ENCODE measurements at places on chromosomes 7 and 10.

DNA sequence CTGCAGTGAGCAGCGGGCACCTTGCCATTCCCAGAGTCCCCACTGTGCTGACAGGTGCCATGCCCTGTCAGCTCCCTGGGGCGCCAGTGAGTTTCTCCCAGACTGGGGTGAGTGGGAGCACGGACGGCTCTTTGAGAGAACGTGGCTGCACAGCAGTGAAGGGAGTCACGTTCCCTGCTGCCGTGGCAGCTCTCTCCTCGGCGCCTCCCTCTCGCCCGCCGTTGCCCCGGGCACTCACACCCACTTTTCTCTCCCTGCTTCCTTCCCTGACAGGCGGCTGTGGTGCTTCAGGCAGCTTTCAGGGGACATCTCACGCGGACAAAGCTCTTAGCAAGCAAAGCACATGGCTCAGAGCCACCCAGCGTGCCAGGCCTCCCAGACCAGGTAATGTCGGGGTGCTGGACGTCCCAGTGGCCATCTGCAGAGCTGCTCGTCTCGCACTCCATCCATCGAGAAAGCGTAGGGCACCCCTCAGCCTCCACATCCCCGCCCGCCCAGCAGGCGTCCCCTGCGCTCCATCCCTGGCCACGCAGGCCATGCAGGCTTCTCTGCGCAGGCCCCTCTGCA lies 27.1 kb upstream of the TTYH3 start:
- DNase-seq: no peak

DNA sequence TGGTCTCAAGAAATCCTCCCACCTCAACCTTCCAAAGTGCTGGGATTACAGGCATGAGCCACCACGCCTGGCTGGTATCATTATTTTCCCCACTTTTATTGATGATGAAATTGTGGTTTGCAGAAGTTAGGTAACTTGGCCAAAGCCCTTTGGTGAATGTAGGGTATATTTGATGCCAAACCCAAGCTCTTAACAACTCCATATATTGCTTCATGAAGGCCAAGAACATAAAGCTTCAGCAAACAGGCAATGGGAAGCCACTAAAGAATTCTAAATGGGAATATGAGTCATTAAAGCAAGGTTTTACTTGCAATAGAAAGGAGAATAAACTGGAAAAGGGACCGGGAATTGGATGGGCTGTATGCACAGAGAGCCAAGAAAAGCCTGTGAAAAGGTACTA lies 142.7 kb downstream of the KMT2E start:
- DNase-seq: no peak

DNA sequence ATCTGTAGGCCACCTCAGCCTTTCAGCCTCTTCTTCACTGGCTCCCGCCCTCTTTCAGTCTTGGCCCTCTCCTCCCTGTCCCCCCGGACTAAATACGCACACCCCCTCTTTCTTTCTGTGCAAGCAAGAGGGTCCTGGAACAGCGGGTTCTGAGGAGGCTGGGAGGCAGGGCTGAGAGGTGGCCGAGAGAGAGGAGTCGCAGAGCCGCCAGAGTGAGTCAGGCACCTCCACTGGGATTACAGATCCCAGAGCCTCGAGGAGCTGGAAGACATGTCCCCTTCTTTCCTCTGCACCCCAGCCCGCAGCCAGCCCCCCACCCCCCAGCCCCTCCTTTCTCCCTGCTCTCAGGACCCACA lies 182 bp downstream of the CCDC136 start:
- no peak for DNase-seq

DNA sequence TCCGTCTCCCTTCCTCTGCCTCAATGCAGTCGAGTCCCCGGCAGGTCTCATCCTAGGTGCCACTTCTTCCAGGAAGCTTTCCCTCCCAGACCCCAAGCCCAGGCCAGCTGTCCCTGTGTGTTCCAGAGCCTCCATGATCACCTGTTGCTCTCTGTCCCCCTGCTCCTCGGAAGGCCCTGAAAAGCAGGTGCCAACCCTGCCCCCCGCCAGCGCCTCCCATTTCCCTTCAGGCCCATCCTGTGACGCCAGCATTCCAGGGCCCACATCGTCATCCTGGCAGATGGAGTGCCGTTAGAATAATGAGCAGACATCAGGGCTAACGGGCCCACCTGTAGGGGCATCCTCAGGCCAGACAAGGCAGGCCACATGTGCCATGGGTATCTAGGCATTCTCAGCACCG lies 253.0 kb upstream of the PPP2R2D start:
- no peak for DNase-seq

DNA sequence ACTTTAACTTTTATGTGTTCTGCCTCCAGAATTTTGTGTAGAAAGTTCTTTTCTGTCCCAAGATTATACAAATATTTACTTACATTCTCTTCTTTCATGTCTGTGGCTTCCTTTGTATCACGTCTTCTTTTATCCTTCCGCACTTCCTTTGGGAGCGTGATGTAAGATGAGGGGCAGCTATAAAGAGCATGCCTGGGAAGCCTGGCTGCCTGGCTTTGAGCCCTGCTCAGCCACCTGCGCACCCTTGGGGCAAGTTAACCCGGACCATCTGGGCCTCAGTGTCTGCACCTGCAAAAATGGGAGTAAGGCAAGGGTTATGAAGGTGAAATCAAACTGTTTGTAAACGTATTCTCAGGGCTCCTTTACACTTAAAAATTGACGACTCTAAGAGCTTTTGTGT lies 25.2 kb downstream of the PALD1 start:
- DNase-seq: no peak
